ENCODE measurements at places on chromosomes 7 and 10.

DNA sequence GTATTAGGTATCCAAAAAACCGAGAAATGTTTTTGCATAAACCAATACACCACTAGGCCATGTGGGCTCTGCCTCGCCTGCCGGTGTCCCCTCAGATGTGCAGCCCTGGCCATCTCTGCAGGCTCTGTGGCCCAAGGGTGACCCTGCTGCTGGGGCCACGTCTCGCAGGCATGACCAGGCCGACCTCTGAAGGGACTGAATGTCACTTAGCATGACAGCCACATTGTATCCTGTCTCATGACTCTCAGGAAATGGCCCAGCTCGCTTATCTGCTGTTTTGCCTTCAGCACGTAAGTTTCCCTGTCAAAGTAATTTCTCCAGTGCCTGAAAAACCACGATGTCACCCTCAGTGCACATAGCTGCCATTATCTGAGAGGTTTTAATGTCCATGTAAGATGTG, 49.5 kb upstream of the ZNF32 start:
- no peak for DNase-seq

- no peak for DNase-seq
Observed at GRCh38 chr10:61903221-61903927, 1.9 kb downstream of the ARID5B start.

DNA sequence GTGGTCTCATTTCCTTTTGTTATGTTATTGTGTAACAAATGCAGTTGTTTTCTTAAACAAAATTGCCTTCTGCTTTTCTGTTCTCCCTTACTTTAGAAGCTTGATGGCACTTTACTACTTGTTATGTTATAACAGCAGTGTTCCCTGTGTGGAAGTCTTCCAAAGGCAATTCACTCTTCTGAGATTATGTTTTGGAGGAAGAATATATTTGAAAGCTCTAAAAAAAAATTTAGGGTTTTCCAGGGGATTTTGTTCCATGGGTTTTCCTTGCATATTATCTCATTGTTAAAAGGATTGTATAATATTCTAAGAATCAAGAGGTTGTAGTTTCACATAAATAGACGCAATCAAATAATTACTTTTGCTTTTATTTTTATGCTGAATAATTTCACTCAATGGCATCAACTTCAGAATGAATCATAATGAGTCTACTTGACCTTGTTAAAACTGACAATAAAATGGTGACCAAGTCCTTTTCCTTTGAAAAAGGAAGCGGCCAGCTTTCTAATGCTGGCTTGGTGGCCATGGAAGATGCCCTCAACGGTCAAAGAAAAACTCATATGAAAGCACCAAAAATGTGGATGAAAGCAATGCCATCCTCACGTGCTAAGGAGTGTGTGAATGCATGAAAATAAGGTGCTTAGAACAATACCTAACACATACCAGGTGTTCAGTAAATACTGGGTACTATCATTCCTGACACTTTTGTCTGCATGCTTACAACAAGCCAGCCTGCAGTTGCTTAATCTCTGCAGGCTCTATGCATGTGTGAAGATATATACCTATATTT, 92.4 kb upstream of the KLF6 start:
- no peak for DNase-seq

GRCh38 chr10:70963271-70963670, 74.9 kb upstream of the PCBD1 start:
- no peak for DNase-seq

DNA sequence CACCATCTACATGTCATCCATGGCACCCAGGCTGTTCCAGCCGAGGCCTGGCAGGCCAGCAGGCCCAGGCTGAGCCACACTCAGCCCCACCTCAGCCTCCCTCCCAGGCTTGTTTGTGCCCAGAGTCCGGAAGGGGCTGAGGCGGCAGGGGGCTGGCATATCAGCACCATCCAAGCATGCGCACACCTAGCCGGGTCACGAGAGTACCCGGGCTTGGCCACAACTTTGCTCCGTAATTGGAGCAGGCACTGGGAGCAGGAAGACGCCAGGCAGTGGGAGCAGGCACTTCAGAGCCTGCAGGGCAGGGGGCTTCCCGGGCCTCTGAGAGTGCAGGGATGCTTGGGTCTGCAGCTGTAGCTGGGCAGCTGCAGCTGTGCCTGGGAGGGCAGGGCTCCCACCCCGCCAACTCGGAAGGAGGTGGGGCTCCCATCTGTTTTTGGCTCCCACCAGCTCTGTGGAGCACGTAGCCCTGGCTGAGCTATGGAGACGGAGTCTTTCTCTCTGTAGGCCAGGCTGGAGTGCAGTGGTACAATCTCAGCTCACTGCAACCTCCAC, 15.2 kb upstream of the TSPAN15 start:
- DNase-seq, result no peak

DNA sequence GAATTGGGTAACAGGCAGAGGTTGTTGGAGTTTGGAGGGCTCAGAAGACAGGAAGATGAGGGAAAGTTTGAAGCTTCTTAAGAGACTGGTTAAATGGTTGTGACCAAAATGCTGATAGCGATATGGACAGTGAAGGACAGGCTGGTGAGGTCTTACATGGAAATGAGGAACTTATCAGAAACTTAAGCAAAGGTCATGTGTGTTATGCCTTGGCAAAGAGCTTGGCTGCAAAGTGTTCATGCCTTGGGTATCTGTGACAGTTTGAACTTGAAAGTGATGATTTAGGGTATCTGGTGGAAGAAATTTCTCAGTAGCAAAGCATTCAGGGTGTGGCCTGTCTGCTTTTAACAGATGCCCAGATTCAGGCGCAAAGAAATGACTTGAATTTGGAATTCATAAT, 64.5 kb upstream of the EEPD1 start:
- DNase-seq, result no peak

- no peak for DNase-seq
Observed at GRCh38 chr7:41730668-41731067, 27.8 kb upstream of the INHBA start.

GRCh38 chr10:70481831-70482530, 3.4 kb downstream of the PALD1 start:
- DNase-seq, result no peak

- no peak for DNase-seq
Observed at GRCh38 chr7:1458683-1459511, at the start of gene MICALL2. TSS of gene MICALL2 (minus strand) at chr7:1459470. CDS start at chr7:1459326, 144 bp downstream.

DNA sequence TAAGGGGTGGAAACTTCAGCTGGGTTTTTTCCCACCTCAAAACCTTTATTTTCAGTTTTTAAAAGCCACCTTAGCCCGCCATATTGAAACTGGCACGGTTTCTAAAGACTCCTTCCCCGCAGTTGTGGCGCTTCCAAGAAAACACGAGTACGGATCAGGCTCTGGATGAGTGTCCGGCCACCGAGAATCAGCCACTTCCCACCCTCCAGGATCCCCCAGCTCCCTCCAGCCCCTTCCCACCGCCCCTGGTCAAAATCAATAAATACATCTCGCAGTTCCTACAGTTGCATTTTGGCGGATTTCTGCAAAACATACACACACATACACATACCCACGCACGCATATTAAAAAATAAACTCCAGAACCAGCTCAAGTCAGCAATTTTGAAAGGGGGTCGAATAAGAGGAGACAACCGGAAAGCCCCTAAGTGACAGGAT, 1.1 kb downstream of the SFMBT2 start:
- no peak for DNase-seq

DNA sequence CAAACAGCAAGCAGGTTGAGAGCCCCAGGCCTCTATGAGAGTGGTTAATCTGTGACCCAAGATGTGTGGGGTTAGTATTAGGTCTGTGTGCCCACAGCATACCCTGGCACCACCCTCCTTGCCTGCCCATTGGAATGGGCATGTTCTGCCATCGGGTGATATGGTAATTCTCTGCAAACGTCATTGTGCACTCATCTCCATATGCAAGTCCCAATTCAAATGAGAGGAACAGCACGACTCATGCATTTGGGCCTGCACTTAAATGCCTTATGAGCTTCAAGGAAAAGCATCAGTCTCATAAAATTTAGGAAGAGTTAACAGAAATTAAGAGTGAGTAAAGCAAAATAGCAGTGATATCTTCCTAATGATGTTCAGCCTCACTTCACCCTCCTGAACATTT, 133.9 kb upstream of the FGFR2 start:
- DNase-seq, result no peak

DNA sequence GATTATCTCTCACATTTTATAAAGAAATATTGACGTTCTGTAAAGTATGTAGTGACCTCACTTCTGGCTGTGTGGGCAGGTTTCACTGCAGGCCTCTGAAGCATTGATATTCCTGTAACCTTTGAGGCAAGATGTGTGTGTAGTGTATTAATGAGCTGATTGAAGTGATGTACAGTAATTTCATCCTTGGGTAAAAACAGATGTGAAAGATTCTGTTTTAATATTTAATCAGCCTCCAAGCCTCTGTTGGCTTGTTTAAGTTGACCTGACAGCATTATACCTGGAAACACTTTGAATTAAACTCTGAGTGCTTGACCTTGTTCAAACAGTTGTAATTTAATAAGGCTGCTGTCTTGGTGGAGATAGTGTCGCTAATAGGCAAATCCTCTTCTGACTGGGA, 74.9 kb downstream of the KAT6B start:
- DNase-seq, result no peak

DNA sequence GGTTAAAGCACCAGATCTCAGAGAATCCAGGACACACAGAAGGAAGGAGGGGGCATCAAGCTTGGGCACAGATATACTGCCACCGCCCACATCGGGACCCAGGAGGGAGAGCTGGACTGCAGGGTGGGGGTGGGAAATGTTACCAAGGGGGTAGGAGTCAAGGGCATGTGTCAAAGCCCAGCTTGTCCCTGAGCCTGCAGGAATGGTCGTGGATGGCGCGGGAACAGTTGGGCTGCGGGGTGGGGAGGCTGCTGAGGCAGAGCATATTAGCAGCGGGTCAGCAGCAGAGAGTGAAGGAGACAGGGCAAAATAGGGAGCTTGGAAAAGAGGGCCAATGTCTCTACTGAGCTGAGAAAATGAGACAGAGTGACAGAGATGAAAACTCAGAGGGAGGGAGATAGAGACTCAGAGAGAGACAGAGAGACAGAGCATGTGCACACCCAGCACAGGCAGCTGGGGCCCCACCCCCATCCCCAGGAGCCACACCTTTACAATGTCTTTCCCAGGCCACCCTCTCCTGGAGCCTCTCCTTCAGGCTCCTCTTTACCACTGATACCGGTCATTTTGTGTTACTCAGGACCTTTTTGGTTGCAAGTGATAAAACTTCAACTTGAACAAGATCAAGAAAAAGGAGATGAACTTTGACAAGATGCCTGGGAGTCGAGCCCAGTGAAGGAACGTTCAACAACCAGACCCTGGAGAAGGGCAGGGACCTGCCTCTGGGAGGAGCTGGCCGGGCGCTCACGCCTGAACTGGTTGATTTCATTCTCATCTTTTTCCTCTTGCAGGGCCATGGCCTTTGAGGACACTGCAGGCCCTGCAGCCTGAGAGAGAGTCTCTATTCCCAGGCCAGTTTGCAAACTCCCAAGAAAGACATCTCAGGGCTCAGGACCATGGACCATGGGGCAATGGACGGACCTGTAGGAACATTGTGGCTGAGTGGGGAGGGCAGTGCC, 50.0 kb downstream of the AOC1 start:
- no peak for DNase-seq

DNA sequence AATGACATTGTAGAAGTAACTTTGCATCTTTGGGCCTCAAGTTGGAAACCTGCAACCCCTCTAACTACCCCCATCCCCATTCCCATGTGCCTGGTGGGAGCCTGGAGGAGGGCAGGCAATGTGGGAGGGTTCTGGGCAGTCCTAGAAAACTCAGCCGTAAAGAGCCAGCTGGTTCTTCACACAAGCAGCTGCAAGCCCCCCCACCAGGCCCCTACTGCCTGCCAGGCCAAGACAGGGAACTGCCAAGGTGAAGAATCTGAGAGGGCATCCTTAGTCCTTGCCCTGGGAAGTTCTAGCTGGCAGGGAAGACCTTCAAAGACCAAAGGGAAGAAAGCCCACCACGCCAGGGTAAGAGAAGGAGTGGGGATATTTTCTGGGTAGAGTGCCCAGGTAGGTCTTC, 12.2 kb upstream of the INMT start:
- no peak for DNase-seq

GRCh38 chr10:822661-823367, 108.7 kb downstream of the LARP4B start:
- no peak for DNase-seq

DNA sequence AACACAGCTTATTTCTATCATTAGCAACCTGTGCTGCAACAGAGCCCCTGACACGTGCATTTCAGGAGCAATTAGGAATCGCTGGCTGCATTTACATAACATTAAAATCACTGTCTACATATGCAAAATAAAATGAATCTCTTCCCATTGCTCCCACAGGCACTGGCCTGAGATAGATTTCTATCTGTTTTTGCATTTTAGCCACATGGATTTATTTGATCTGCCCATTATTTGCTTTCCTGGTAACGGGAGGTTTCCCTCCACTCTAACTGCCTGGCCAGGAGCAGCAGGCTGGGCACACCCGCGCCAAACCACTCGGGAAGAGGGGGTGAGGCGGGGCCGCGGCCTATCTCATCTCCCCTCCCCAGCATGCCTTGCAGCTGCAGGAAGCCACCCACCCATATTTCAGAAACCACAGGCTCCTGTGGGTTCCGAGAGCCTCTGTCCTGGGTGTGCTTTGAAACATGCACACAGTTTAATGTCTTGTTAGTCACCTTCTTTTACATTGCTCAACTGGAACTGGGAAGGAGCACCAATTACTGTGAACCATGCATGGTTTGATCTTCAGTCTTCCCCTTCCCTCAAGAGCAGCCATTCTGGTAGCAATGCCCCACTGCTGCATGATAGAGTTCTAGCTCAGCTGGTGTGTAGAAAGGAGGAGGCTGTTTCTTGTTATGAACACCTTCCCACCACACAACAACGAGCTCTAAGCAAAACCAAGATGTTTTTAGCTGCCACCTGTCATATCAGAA, 37.7 kb upstream of the IKZF1 start:
- DNase-seq, result no peak

- DNase-seq, result no peak
Observed at GRCh38 chr7:151761231-151761630, 115.7 kb downstream of the PRKAG2 start.

- no peak for DNase-seq
Observed at GRCh38 chr7:4957847-4958476, 1.0 kb downstream of the MMD2 start.

- DNase-seq, result no peak
Observed at GRCh38 chr10:77553966-77554365, 83.6 kb downstream of the KCNMA1 start.

DNA sequence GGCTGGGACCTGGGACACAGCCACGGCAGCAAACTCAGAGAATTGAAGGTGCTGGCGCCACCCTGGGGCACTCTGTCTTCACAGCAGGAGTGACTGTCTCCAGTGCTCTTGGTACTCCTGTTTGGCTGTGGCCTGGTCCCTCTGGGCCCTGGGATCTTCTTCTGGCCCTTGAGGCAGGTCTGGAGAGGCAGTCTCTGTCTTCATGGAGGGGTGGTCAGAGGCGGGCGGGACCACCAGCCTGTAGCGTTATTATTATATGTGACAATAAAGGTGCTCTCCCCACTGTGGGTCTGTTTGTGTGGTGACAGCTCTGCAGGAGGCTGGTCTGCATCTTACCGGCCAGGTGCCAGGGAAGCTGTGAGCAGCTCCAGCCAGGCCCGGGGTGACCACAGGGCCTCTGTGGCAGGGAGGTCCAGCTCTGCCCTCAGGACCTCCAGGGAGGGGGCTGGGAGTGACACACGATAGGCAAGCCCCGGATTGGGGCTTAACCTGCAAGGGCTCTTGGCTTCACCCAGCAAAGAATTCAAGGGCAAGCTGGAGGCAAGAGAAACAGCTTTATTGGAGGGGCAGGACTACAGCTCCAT, 70.3 kb downstream of the MYL10 start:
- no peak for DNase-seq
